Activated gamma-delta T cell treated with Interleukin-2 at 50 U/mL for 16 hours (primary cell): ENCODE measurements at places on chromosomes 2 and 18.

- DNase-seq: no peak
Measured at GRCh38 chr2:206824993-206825392, 59.6 kb downstream of the FASTKD2 start.

DNA sequence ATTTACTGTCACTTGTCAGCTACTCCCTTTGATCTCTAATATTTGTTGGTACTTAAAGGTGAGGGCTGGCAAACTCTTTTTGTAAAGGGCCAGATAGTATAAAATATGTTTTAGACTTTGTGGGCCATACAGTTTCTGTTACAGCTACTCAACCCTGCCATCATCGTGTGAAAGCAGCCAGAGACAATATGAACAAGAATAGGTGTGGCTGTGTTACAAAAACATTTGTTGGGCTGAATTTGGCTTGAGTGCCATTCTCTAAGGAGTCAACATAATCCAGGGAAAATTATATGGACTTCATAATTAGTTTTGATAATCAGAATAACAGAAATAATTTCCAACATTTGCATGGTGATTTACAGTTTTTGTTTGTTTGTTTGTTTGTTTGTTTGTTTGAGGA, 190.6 kb downstream of the LTBP1 start:
- no peak for DNase-seq

DNA sequence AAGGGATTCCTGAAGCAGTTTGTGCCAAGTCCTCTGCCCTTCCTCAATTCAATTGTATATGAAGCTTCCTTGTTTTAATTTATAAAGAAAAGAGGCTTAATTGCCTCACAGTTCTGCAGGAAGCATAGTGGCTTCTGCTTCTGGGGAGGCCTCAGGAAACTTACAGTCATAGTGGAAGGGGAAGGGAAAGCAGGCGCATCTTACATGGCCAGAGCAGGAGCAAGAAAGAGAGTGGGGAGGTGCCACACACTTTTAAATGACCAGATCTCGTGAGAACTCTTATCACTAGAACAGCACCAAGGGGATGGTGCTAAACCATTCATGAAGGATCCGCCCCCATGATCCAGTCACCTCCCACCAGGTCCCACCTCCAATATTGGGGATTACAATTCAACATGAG, 114.2 kb downstream of the SGPP2 start:
- DNase-seq: no peak

- no peak for DNase-seq
Measured at GRCh38 chr2:64207573-64207972, 63.4 kb upstream of the PELI1 start.

- no peak for DNase-seq
Measured at GRCh38 chr18:63511285-63511684, 30.9 kb upstream of the SERPINB12 start.

DNA sequence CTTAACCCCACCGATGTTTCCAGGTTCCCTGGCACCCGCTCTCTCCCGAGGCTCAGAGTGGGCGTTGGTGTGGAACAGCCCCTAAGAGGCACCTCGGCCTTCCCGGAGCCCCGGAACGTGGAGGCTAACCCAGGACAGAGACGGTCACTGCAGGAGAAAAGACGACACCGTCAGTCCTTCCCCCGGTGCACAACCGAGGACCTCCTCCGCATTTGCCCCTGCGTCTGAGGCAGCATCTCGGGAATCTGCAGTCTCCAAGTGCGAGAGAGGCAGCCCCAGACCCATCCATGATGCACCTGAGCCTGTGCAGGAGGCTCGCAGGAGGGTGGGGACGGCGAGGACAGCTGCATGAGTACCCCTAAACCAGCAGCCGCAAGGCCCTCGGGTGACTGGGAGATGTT, 204.9 kb upstream of the SALL3 start:
- no peak for DNase-seq

GRCh38 chr18:24094561-24094960, 44.3 kb upstream of the CABYR start:
- DNase-seq: no peak

DNA sequence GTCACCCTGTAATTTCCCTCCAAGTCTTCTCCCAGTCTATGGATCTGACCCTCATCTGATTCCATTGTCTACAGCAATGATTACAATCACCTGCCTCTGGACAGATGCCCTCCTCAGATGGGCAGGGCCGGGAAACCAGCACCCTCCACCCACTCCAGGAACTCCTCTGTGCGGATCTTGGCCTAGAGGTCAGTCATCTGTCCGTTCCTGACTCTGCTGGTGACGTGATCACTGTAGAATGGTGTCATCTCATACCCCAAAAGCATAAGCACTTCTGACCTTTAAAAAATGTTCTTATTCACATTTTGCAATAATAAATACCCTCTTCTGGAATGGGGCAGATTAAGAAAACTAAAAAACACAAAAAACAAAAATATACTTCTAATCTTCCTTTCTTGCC, 29.5 kb upstream of the BZW1 start:
- no peak for DNase-seq

- DNase-seq: no peak
Measured at GRCh38 chr18:73264562-73264921, 396.8 kb upstream of the NETO1 start.

- DNase-seq: no peak
Measured at GRCh38 chr2:4047961-4048891, 344.9 kb downstream of the DCDC2C start.
